ENCODE measurements at places on chromosomes 3 and 15.

DNA sequence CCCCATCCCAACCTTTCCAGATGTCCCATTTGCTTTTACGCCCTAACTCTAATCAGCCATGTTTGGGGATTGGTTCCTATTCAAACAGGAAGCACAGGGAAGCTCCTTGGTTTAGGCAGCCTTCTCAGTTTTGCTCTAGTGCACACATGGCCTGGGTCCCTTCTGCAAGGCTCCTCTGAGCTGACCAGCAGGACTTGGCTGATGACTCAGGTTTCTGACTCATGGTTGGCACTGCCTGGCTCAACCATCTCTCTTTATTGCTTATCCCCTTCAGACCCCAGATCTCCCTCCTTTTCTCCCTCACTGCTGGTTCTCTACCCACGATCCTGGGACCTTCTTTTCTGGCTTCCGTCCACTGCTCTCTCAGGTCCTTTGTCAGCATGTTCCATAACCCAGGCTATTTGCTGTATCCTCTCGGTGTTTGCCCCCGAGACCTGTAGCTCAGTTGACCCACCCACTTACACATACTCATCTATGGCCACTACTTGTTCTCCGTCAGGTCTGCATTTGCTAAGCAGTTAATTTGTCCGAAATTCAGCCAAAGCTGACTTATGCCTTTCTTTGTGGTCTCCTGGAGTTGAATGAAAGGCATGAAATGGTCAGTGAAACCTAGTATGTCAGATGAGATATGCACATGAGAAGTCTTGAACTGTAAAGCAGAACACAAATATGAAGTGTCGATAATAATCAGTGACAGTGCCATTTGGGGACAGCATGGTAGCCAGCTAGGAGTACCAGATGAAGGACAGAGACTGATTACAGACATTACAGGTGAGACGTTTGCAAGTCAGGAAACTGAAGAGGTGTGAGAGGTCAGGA, 323.5 kb upstream of the ROPN1 start:
- no peak for DNase-seq

DNA sequence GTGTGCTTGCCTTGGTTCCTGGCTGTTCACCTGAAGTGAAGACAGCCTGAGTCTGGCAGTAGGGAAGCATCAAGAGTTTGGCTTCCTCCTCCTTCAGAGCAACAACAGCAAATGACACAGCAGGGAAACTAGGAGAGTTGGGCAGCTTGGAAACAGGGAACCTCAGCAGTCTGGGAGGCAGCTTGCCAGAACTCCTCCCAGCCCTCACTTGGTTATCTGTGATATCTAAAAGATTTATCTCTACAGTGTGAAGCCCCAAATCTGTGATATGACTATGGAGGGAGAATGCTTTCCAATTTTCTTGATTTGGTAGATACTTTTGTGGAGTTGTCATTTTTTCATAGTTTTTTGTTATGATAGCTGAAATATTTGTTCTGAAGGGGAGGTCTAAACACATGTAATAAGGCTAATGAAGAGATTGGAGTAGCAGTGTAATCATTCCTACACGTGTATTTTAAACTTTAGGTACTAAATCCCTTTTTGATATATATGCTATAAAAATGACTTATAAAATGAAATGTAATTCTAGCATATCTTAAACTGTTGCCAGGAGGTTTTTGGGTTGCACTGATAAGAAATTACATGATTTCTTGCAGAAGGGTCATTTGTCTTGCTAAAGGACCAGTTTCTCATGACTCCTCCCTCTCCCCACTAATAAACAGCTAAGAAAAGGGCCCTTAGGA, 20.8 kb downstream of the UBE2E1 start:
- DNase-seq: no peak

- DNase-seq: no peak
Observed at GRCh38 chr3:88132894-88133293, 16.9 kb upstream of the C3orf38 start.

GRCh38 chr3:136802481-136802996, 16.4 kb upstream of the SLC35G2 start:
- no peak for DNase-seq

- DNase-seq: no peak
Observed at GRCh38 chr15:45128971-45129639, 574 bp downstream of the DUOXA1 start.

DNA sequence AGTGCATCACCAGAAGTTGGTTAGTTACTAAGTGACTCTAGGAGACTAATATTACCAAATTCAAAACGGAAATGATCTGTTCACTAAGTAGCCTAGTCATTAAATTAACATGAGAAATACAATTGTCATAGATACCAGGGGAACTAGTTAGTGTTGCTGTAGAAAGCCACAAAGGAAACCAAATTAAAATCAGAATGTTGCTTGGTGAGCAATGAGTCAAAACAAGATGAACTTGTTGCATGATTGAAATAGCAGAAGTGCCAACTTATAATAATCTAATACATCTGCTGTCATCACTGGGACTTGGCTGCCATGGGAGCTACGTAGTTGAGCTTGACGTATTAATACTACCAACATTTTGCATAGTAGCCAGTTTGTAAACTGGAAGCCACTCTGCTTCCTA, 458.1 kb downstream of the DIPK2A start:
- no peak for DNase-seq

DNA sequence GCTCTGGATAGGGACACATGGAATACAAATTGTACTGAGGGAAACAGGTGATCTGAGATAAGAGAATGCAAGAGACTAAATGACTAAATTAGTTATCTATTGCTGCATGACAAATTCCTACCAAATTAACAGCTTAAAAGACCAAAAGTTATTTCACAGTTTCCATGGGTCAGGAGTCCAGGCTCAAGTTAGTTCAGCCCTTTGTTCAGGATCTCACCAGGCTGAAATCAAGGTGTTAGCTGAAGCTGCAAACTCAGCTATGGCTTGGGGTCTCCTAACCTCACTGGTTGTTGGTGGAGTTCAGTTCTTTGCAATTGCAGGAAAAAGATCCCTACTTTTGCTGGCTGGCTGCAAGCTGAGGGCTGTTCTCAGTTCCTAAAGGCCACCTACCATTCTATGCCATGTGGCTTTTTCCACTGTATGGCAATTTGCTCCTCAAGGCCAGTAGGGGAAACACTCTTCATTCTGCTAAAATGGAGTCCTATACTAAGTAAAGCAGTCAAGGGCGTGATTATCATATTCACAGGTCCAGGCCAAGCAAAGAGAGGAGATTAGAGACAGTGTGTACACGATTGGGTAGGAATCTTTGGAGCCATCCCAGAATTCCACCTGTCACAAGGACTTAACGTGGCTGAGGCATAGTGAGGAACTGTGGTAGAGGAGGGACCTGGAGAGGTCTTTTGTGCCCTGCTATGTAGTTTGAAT, 53.7 kb downstream of the THRB start:
- DNase-seq: no peak

- no peak for DNase-seq
Observed at GRCh38 chr3:18901571-18901970, 246.7 kb upstream of the KCNH8 start.

- DNase-seq: no peak
Observed at GRCh38 chr3:185473290-185473815, 25.5 kb downstream of the TMEM41A start.

- no peak for DNase-seq
Observed at GRCh38 chr15:42092398-42093318, 1.7 kb downstream of the PLA2G4D start.

DNA sequence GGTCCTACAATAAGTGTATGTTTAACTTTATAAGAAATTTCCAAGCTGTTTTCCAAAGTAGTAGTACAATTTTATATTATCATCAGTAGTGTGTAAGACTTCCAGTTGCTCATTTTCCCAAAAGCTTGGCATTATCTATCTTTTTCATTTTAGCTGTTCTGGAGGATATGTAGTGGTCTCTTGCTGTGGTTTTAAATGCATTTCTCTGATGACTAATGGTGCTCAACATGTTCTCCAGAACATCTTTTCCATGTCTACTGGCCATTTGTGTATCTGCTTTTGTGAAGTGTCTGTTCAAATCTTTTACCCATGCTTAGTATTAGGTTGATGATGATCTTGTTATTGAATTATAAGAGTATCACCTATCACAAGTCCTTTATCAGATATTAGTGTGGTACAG, 13.3 kb downstream of the BCL2A1 start:
- no peak for DNase-seq

DNA sequence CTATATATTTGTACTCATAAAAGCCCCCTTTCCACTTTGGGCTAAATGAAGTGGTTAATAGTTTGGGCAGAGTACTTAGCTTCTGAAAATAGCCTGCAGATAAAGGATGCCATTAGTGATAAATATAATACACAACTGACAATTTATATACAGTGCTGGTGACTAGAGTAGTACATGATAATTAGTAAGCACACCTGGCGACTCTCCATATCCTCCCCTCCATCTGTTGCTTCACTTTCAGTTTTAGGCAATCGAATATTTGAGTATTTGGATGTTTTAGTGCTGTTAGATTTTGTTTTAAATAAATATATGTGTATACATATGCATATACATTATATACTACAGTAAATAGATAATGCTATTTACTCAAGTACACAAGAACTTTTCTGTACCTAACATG, 35.9 kb upstream of the CHMP2B start:
- DNase-seq: no peak

DNA sequence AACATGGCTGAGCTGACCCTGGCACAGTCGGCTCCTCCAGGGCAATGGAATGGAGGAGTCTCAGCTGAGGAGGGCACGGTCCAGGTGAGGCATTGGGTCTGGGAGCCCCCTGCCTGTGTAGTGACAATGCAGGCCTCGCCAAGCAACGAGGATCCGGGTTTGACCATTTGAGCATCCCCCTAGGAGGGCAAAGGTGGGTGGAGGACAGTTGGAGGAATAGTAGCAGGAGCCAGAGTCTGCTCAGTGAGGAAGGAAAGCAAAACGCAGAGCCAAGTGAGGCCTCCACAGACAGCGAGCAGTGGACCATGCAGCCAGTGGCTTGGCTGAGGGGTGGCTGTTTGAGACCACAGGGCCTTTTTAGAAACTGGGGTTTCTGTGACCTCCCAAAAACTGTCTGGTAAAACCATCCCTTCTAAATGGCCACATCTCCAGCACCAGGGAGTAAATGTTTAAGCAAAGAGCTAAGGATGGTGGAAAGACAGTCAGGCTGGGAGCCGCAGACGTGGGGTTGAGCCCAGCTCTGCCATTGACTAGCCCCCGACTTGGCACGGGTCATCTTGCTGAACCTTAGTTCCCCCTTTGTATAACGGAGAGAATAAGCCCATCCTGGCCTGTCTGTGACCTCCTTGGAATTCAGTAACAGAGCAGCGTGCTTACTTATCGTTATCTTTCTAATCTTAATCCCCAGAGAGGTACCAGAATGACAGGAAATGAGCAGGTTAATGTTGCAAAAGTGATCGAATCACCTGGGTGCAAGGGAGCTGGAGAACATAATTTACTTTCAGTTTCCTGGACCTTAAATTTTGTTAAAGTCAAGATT, 46.8 kb downstream of the CMTM6 start:
- DNase-seq: no peak

DNA sequence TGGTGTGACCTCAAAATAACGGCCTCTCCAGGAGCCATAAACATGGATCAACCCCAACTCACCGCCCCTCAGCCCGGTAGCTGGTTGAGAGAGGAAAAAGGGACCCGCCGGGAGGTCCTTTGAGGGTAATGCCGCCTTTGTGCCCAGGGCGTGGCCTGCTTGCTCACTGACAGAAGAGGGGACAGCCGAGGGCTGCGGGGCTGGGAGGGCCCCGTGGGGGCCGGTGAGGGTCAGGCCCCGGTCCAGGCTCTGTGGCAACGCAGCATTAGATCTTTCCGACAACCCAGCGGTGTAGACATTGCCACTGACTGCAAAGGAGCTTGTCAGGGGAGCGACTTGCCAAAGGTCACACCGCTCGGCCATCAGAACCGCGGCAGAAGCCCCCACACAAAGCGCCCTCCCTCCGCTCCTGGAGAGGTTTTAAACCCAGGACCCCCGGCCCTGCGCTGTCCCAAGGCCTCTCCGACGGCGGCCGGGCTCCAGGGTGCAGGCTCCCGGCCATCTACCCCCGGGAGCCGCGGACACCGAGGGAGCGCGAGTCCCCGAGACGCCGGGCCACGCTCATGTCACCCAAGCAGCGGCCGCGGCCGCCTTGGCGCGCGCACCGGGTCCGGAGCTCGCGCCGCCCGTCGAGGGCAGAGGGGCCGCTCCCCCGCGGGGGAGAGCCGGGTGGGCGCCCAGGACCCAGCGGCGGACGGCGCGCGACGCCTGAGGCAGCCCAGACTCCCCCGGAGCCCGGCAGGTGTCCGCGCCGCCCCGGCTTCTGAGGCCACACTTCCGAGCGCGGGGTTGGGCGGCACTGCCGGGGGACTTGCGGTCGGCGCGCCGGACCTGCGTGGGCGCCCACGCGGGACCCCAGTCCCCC, 975 bp downstream of the PCSK6 start:
- no peak for DNase-seq

- no peak for DNase-seq
Observed at GRCh38 chr3:193711166-193711485, 118.1 kb downstream of the OPA1 start.

DNA sequence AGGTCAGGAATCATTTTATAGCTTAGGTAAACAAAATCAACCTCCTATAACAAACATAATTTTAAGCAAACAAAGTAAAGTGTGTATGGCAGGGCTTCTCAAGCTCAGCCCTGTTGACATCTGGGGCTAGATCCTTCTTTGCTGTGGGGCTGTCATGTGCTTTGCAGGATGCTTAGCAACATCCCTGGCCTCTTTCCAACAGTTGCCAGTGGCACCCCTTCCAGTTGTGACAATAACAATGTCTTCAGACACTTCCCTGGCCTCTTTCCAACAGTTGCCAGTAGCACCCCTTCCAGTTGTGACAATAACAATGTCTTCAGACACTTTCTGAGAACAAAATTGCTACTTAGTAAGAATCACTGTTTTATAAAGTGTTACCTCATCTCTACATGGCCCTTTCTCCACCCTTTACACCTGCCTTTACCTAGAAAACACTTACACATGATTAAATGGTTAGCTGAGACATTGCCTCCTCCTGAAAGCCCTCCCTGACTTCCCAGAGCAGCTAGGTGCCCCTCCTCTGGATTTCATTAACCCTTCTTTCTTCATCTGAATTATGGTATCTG, 194.0 kb upstream of the LMCD1 start:
- no peak for DNase-seq

GRCh38 chr15:89123181-89123525, 34.9 kb downstream of the ABHD2 start:
- DNase-seq: no peak

- no peak for DNase-seq
Observed at GRCh38 chr15:88230823-88231222, 25.7 kb downstream of the NTRK3 start.

DNA sequence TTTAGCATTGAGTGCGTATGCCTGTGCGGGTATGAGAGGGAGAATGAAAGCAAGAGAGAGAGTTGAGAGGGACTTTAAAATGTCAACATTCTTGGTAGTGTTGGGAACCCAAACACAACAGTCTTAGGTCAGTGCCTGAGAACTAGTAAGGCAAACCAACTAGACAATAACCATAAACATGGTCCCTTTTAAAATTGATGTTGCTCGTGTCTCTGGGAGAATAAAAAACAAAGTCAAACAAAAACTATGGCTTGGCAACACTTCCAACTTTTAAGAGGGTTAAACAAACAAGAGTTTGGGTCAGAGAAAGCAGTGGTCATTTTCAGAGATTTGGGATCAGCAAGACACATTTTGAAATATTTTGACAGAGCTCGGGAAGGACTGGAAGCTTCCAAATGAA, 146.7 kb upstream of the THBS1 start:
- DNase-seq: no peak

- DNase-seq: no peak
Observed at GRCh38 chr3:84224262-84224661, 734.5 kb upstream of the CADM2 start.

GRCh38 chr15:75200765-75201615, 692 bp upstream of the C15orf39 start:
- DNase-seq: no peak
